ENCODE measurements at places on chromosomes 5 and 9.
A peak's percentile ranks its signal among the peaks of the same experiment; 100 is the strongest.

DNA sequence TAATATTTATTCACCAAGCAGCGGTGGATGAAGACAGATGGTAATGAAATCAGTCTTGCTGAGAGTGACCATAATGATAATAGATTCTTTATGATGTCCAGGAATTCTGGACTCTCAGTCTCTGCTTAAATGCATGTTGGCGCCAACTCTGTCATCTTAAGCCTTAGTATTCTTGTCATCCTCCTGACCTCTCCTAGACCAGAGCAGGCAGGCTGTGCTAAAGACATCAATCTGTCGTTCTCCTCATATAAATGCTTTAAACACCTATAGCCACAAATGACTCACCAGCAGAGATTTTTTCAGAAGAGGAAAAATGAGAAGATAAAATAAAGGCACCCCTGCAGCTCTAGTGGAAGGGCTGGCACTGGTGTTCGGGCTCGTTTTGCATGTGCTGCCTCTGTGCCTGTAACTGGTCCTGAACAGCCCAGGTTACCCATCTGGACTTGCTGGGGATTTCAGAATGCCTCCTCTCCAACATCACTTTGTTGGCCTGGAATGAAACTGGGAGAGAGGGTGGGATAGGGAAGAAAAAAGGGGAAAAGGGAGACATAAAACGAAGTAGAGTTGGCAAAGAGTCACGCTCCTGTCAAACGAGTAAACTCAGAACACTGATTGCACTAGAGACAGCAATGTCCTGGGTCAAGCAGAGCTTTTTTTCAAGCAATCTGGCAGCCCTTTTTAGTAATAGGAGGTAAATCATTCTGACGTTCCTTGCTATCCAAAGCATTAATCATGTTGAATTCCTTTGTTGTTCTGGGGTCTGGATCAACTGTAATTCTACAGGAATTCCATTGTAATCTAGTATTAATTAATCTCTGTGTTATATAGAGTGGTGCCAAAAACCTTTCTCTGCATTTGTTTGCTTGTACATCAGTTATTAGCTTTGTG is 195.5 kb upstream of the CLINT1 start:
- peak; percentile 23 for DNase-seq

GRCh38 chr5:125483609-125484008 is 737.2 kb upstream of the ZNF608 start:
- no peak for DNase-seq

- DNase-seq: no peak
Measured at GRCh38 chr5:122358372-122358979, 46.4 kb downstream of the SNCAIP start.

- DNase-seq: no peak
Measured at GRCh38 chr5:1294835-1295649, at the start of gene TERT. Gene TERT (minus strand): TSS chr5:1295068. CDS start chr5:1294989, 79 bp downstream.

DNA sequence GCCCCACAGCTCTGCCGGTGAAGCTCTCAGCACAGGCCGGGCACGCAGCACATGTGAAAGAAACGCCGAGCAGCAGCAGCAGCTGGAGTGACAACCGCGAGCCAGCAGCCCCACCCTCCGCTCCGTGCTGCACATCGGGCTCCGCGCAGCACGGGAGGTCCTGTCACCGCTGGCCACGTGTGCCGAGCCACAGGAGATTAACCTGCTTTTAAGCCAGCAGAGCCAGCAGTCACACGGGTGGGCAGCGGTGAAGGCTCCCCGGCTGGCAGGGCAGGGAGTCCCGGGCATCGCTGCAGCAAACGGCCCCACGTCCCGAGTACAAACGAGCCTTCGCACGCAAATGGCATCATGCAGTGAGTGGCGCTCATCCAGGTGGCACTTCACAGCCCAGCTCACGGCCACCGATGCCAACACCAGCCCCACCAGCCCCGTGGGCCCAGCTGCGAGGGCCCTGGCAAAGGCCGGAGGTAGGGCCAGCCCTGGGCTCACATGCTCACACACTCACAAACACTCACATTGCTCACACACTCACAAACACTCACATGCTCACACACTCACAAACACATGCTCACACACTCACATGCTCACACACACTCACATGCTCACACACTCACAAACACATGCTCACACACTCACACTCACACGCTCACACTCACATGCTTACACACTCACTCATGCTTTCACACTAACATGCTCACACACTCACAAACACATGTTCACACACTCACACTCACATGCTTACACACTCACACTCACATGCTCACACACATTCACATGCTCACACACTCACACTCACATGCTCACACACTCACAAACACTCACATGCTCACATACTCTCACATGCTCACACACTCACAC is 11.1 kb downstream of the CCDC187 start:
- DNase-seq: no peak

- DNase-seq: no peak
Measured at GRCh38 chr9:9079473-9079872, 1279.9 kb upstream of the DMAC1 start.

- DNase-seq: no peak
Measured at GRCh38 chr9:99092643-99093491, 12.0 kb upstream of the TGFBR1 start.

GRCh38 chr9:137286975-137287383 is 9.5 kb downstream of the TOR4A start:
- peak; percentile 71 for DNase-seq

All from fibroblast of mammary gland (primary cell).